ENCODE measurements at places on chromosomes 13 and 19. TPM values are rescaled to one million over a fixed set of nuclear protein-coding genes. Genes with fewer than 3 reads are reported as not detected.

The SMIM24 gene
- total RNA-seq, result not detected

The PEAK3 gene
- 0.88 TPM for total RNA-seq

The NCR1 gene
- total RNA-seq, result 0.85 TPM

The NLRP11 gene
- not detected for total RNA-seq

The ZNF888 gene
- 5.1 TPM for total RNA-seq

The HDGFL2 gene
- 39.7 TPM for total RNA-seq

The PRODH2 gene
- not detected for total RNA-seq

The KIR3DL2 gene
- total RNA-seq, result not detected

The MISP gene
- not detected for total RNA-seq

The ALKBH6 gene
- total RNA-seq, result 18.3 TPM

The GPR18 gene
- not detected for total RNA-seq

The SOX1 gene
- not detected for total RNA-seq

The RNF17 gene
- not detected for total RNA-seq

The SIRT6 gene
- total RNA-seq, result 12.6 TPM

The ZGLP1 gene
- 2.2 TPM for total RNA-seq

The CYP2B6 gene
- not detected for total RNA-seq

The PODNL1 gene
- 1.1 TPM for total RNA-seq

The APOC1 gene
- total RNA-seq, result 394 TPM

The MAB21L1 gene
- total RNA-seq, result 2.6 TPM

The CA11 gene
- 1.5 TPM for total RNA-seq

The CCDC169 gene
- total RNA-seq, result not detected

The FFAR2 gene
- total RNA-seq, result 0.38 TPM

The PTPRH gene
- total RNA-seq, result 2.2 TPM

The MTIF3 gene
- 138 TPM for total RNA-seq

The FAM216B gene
- not detected for total RNA-seq

The ERF gene
- 14.6 TPM for total RNA-seq

The SIGLEC5 gene
- 2.5 TPM for total RNA-seq

The ZNF787 gene
- 3.9 TPM for total RNA-seq

The KLF12 gene
- 11.0 TPM for total RNA-seq

The CRB3 gene
- total RNA-seq, result not detected

The ZNF541 gene
- not detected for total RNA-seq

The ZNF418 gene
- total RNA-seq, result 2.5 TPM

The LHFPL6 gene
- total RNA-seq, result 99.3 TPM

The TLE6 gene
- not detected for total RNA-seq

The PCDH8 gene
- not detected for total RNA-seq

The TMEM38A gene
- 1.8 TPM for total RNA-seq

The TTYH1 gene
- total RNA-seq, result not detected

The IGLON5 gene
- not detected for total RNA-seq

The LRG1 gene
- total RNA-seq, result 0.65 TPM

The C19orf85 gene
- total RNA-seq, result not detected

The LIM2 gene
- total RNA-seq, result not detected

The SLC15A1 gene
- total RNA-seq, result not detected

The SIGLEC12 gene
- not detected for total RNA-seq

The ZNF470 gene
- total RNA-seq, result 2.9 TPM

The PTH2 gene
- not detected for total RNA-seq

The ZNF761 gene
- total RNA-seq, result 16.1 TPM

The CAMSAP3 gene
- not detected for total RNA-seq

The ACP7 gene
- not detected for total RNA-seq

The GDF15 gene
- total RNA-seq, result 11.0 TPM

The ICAM4 gene
- 1.1 TPM for total RNA-seq

The CEACAM3 gene
- total RNA-seq, result not detected

The NRTN gene
- not detected for total RNA-seq

The KLF1 gene
- not detected for total RNA-seq

The LILRA5 gene
- 3.1 TPM for total RNA-seq

The TEKTIP1 gene
- 4.1 TPM for total RNA-seq

The PRTN3 gene
- not detected for total RNA-seq

All from subcutaneous adipose tissue (tissue), 4 donors.